ENCODE measurements at places on chromosomes 5 and 9. TPM values are rescaled to one million over a fixed set of nuclear protein-coding genes. Genes with fewer than 3 reads are reported as not detected.
A peak's percentile ranks its signal among the peaks of the same experiment; 100 is the strongest.

DNA sequence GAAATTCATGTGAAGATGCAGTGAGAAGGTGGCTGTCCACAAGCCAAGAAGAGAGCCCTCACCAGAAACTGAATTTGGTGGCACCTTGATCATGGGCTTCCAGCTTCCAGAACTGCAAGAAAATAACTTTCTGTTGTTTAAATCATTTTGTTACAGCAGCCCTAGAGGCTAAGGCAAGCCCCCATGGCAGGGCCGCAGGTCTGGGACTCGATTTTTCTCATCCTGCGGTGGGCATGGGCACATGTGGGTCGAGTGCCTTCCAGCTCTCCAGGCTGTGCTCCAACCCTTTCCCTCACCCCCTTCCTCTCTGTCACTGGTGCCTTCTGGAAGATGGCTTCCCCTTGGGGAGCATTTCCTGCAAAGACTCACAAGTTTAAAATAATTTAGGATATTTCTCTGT lies 40.7 kb downstream of the AHRR start:
- no peak for DNase-seq

DNA sequence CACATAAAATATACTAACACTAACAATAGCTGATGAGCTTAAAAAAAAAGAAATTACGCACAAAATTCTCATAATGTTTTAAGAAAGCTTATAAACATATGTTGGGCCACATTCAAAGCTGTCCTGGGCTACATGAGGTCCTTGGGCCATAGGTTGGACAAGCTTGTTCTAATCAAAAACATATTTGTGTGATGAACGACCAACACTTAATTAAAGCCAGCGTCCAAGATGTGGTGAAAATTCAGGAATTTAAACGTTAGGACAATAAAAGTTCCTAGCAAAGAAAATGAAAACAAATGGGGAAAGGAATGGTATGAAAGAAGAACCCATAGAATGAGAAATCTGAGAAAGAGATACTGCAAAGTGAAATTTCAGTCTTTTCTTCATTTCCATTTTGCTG lies 429.6 kb upstream of the DMAC1 start:
- no peak for DNase-seq

DNA sequence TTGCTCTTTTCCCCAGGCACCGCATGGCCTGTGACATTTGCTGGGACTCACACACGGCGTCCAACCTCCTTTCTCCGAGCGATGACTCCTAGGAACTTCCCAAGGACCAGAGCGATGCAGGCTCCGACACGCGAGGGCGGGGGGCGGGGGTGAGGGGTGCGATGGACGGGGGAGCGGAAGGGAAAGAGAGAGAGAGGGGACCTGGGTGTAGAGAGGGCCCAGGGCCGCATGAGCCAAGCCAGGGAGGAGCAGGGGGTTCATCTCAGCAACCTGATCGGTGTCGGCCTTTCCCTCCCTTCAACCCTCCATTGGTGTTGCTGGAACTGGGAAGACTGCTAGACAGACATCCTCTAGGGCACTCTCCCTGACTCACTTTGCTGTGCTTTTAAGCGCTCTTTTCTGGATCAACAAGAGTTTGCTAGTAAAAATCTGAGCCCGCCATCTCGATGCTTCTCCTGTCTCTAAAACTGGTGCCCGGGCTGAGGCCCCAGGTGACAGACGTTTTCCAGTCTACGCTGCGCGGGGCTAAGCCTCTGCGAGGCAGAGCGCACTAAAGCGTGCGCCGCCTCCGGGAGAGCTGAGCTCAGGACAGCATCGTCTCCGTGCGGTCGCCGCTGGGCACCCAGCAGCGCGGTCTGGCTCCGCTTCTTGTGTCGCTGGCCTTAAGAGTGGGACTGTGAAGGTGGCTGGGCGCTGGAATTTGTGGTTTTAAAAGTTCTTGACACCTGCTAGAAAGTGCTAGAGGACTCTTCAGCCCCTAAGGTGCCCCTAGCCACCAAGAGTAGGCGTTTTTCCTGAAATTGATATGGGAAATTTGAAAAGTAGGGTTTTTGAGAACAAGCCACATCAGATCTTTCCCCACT lies 1.0 kb upstream of the TSLP start:
- no peak for DNase-seq

DNA sequence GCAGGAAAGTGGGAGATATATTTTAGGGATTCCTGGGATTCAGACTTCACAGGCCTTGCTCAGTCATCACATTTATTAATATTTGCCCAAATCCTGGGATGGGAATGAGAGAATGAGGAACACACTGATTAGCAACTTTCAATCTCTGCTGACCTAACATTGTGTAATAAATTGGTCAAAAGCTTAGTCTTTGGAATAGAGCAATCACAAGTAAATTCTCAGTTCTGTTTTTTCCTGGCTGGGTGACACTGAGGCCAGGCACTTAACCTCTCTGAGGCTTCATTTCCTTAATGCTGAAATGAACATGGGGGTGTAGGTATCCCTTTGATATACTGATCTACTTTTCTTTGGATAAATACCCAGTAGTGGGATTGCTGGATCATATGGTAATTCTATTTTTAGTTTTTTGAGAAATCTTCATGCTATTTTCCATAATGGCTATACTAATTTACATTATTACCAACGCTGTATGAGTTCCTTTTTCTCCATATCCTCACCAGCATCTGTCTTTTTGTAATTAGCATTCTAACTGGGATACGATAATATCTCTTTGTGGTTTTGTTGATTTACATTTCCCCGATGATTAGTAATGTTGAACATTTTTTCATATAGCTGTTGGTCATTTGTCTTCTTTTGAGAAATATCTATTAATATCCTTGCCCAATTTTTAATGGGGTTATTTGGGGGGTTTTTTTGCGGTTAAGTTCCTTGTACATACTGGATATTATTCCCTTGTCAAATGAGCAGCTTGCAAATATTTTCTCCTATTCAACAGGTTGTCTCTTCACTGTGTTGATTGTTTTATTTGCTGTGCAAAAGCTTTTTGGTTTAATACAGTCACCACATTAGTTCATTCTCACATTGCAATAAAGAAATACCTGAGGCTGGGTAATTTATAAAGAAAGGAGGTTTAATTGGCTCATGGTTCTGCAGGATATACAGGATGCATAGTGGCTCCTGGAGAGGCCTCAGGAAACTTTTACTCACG lies 36.8 kb upstream of the NIPBL start:
- no peak for DNase-seq

DNA sequence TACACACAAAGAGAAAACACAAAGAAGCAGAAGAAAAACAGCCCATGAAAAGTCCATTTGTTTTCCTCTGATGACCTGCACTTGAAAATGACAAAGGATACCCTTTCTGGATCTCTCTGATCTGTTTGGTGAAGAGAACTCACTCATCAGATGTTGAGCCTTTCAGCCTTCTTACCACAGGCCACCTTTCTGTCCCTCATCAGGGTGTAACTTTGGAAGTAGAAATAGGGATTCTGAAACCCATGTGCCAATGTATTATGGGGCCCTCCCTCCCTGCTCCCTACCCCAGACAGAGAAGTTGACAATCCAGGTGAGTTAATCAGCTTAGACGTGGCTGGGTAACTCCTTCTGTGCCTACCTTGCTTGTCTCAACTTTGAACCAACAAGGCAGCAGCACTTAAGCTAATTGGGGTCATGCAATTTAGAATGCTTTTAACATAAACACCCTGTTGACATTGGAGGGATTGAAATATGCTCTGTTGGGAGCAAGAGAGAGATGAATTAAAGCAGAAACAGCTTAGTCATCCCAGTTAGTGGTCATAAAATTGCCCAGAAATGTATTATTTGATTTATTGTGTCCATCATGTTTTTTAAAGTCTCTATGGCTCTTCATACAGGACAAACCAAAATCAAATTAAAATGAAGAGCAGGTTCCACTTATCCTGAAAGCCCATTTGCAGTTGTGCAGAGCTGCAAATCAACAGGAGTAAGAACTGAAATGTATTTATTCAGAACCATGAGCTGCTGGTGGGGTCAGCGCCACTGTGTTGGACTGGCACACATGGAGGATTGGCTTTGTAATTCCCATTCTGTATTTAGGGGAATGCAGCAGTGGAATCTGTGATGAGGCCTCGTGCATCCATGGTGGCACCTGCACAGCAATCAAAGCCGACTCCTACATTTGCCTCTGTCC lies 132.0 kb downstream of the LIFR start:
- DNase-seq = no peak

- DNase-seq = peak; percentile 47
Observed at GRCh38 chr5:34957857-34958690, 28.7 kb downstream of the DNAJC21 start.

DNA sequence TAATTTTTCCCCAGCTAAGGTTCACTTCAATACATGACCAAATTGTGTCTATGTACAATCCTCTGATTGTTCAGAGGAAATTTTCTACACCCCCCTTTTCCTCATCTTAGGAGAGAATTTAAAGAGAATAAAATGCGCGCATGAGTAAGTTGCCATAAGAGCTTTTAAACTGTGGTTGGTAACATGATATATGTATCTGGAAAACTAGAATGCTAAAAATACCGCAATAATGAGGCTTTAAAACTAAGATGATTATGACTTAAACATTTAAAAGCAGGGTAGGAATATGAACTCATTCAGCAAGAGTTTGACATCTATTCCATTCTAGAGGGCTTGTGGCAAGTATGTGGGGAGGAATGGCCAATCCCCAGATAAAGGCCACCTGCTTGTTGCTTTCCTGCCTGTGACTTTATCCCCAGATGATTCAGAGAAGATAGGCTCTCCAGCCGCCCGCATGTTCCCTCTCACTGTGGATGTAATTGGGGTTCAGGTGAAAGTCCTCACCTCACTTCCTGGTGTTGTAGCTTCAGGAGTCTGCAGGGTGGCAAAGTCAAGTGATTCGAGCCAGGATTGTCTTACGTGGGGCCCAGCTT lies 26.5 kb upstream of the BASP1 start:
- no peak for DNase-seq

Gene CDX1
- polyA plus RNA-seq = not detected

DNA sequence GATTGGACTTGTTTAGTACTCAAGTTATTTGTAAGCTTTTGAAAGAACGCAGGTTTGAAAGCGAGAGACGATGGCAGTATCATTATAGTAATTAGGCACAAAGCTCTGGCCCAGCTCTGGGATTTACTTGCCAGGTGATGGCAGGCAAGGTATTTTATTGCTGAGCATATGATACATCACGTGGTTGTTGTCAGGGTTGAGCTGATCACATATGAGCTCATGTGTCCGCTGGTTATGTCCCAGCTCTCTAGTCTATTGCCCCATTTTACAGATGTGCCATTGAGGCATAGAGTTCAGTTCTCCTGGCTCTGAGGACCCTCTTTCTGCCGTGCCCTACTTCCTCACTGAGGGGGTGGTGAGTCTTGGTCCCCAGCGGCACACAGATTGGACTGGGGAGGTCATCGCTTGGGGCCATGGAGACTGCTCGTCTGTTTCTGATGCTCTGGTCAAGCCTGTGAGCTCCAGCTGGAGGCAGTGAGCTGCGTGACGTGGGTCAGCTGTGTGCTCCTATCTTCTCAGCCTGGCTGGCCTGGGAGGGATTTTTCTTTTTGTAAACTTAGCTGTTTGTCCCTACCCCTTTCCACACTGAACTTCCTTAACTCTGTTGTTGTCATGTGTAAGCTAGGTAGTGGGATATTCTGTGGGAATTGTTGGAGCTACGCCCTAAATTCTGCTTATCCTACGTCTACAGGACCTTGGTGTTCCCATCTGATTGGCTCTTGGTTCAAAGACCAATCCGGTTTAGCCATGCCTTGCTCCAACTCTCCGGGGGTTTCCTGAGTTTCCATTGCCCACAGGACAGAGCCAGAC lies 2.2 kb downstream of the NXNL2 start:
- DNase-seq = no peak

DNA sequence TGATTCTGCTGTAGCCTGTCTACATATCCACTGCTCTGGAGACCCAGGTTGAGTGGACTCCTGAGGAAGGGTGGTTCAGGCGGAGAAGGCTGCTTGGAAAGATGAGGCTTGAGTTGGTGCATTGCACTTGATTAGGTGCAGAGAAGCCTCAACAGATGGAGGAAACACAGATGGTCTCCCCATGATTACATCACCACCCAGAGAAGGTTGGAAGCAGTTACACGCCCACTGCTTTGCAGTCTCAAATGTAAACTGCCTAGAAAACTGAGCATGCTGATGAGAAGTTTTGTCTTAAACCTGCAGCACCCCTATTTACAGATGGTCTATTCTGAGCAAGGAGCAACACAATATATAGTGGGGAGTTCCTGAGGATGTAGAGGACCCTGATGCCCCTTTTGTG lies 266.6 kb downstream of the PIK3R1 start:
- DNase-seq = peak; percentile 23

DNA sequence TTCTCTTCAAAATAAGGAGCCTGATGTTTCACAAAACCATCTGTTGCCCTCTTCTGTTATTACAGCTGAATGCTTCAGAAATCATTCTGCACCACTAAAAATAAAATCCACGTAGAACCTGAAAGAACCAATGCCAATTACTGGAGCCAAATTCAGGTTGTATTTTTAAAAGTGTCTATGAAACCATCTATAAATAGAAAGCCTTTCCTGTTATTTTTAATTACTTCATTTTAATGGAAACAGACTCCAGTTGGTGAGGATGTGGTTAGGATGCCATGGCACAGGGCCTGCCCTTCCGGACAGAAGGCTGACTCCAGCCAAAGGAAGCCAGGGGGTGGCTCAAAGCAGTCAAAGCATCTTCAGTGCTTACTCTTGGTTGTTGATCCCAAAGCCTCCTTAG lies 119.8 kb downstream of the TENT4A start:
- no peak for DNase-seq

DNA sequence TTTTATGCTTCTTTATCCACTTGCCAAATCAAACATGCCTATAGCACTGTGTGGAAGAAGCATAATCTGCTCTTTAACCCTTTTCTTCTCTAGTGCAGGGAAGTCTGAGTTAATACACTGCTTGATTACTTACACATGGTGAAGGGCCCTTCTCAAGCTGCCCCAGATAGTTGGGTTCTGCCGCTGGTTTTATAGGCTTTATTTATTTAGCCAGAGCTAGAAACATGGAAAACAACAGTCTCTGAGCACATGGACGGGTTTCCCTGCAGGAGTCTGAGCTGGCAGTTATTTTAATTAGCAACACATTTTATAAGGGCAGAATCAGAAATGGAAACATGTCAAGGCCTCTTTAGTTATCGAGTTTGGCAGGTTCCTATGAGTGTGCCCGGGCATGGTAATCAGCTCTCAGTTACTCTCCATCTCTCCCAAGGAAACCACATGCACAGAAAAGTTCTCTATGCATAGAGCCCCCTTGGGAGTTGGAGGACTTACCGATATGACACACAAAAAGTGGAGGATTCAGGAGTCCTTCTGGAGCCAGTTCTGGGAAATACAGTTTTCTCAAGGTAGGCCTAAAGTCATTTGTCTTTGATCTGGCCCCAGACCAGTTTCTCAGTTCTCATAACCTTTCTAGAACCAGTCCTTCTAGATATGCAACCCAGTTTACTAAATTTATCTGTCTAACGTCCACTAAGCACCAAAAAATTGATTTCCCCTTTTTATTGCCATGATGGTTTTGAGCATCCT lies 564.8 kb downstream of the ACTL7B start:
- DNase-seq = no peak

GRCh38 chr5:174399411-174399810 lies 325.0 kb upstream of the MSX2 start:
- DNase-seq = no peak

DNA sequence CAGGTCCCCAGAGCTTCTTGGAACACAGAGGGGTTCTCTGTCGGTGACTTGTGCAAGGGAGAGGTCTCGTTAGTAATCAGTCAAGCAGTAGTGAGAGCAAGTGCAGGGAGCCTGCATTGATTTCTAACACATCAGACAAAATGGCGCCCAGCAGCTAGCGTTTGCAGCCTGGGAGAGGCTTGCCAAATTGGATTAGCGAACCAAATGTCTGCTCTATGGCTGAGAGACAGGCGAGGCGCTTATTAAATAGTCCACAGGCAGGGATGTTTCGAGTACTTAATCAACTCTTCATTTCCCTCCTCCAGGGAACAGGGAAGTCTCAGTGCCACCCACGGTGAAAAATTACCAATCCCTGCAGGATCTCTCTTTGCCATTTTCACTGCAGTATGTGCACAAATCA lies 131.4 kb upstream of the SHB start:
- no peak for DNase-seq

Gene ECSCR
- polyA plus RNA-seq = not detected
